ENCODE measurements at places on chromosomes 13 and 19.
A peak's percentile ranks its signal among the peaks of the same experiment; 100 is the strongest.

DNA sequence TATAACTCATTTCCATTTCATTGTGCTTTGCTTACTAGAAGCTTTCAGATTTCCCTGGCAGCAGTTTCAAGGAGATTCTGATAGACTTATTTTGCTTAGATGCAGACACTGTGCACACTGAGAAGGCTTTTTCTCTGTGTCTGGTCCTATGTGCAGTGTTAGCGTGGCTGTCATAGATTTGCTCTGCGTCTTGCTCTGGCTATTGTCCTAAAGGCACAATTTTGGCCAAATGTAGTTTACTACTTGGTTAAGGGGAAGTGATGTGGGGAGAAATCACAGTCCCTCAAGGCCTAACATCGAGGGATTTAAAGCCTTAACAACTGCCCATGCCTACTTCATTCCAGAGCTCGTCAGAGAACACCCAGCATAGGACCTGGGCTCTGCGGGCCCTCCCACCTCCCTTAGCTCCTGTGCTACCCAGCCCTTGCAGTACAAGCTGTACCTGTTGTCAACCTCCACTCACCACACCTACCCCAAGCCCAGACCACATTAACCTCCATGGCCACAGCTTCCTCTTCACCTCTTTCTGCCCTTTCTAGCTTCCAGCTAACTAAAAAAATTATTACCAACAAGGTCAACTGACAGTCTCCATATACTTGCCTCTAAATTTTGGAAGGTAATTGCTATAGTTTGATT lies 38.9 kb upstream of the KATNAL1 start:
- H3K36me3 ChIP-seq: no peaks in the 10 kb centered on the region
- no peak for DNase-seq
- H3K27me3 ChIP-seq: no peaks in the 10 kb centered on the region
- peaks cover 15% of the 10 kb centered on the region for H3K4me1 ChIP-seq
- H3K4me3 ChIP-seq: no peak overlapping the region

DNA sequence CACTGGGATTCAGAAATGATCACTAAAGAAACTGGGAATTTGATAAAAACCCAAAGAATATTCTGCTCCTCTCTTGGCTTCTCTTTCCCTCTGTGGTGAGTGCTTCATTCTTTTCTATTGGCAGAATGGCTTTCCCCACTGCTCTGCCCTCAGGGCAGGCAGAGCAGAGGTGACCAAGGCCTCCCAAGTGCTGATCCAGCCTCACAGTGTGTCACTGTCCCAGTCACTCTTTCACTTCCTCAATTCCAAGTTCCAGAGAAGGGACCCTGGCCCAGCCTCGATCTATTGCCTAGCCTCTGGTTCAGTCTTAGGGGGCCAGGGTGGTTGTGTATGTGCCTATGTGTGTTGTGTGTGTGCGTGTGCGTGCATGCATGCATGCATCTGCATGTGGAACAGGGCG lies 180.6 kb upstream of the TMTC4 start:
- H3K27me3 ChIP-seq: no peaks in the 10 kb centered on the region
- no peak overlapping the region for H3K27ac ChIP-seq
- DNase-seq: no peak
- no peaks in the 10 kb centered on the region for H3K36me3 ChIP-seq
- no peaks in the 10 kb centered on the region for H3K4me1 ChIP-seq

DNA sequence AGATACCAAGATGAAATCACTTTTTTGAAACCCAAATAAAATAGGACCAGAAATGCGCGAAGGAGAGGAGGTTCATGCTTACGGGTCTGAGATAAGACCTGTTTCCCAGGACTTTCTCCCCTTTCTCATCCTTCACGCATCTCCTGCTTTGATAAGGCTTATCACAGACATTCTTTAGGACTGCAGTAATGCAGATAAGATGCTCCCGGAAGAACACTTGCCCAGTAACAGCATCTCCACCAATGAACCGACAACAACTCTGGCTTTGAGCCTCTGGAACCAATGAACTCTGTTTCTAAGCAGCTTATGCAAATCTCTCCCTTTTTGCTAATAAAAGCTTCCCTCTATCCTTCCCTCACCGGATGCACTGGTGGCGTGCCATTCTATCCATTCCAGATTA lies 783.4 kb upstream of the ARGLU1 start:
- H3K4me1 ChIP-seq: no peaks in the 10 kb centered on the region
- H3K4me3 ChIP-seq: no peak overlapping the region
- no peak for DNase-seq
- H3K36me3 ChIP-seq: no peaks in the 10 kb centered on the region
- no peak overlapping the region for H3K27ac ChIP-seq

DNA sequence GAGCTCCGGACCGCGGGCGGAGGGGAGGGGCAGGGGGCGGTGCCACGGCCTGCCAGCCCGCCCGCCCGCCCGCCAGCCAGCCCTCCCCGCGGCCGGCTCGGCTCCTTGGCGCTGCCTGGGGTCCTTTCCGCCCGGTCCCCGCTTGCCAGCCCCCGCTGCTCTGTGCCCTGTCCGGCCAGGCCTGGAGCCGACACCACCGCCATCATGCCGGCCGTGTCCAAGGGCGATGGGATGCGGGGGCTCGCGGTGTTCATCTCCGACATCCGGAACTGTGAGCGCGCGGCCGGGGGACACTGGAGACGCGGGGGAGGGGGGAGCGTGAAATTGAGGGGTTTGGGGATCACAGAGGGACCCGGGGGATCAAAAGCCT lies at the start of gene AP2A1:
Gene AP2A1, plus strand, starts transcription at position 72 of the 370 bp plus-strand sequence. Its CDS starts 133 bp downstream, at position 205.
- H3K27ac ChIP-seq: peak within 1 kb of the TSS; percentile 93
- H3K27me3 ChIP-seq: no peaks in the 10 kb centered on the region
- DNase-seq: no peak
- peaks cover 39% of the 10 kb centered on the region for H3K4me1 ChIP-seq
- H3K4me3 ChIP-seq: peak within 1 kb of the TSS; percentile 94

DNA sequence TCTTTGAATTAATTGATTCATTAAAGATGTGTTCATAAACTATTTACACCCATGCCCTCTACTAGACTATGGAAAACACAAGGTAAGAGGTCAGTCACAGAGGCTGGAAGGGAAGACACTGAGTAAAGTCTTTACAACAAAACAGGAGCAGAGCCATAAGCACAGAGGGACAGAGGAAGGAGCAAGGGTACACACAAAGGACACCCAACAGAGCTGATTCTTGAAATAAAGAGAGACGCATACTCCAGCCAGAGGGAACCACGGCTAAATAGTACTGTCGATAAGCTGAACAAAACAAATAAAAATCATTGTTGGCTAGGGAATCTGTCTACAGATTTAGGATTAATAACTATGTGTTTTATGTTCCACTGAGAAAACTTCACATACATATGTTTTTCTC lies 289.2 kb downstream of the EFNB2 start:
- no peak overlapping the region for H3K4me3 ChIP-seq
- no peaks in the 10 kb centered on the region for H3K4me1 ChIP-seq
- no peaks in the 10 kb centered on the region for H3K36me3 ChIP-seq
- no peak for DNase-seq
- H3K27me3 ChIP-seq: no peaks in the 10 kb centered on the region

DNA sequence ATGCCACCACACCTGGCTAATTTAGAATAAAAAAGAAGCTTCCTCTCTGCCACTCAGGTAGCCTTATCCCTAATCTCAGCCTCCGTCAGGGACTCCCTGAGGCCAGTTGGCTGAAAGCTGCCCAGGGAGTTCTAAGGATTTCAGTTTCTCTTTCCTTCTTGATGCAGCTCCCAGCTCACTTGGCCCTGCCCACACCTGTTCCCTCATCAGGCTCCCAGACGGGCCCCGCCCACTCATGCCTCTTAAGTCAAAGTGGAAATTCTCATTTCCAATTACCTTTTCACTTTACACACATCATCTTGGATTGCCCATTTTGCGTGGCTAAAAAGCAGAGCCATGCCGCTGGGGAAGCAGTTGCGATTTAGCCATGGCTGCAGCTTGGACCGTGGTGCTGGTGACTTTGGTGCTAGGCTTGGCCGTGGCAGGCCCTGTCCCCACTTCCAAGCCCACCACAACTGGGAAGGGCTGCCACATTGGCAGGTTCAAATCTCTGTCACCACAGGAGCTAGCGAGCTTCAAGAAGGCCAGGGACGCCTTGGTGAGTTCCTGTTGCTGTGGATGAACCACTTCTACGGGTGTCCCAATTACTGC lies at the start of gene IFNL1:
Gene IFNL1, plus strand, starts transcription at position 353 of the 591 bp plus-strand sequence. Its CDS starts 15 bp downstream, at position 368.
- no peaks in the 10 kb centered on the region for H3K36me3 ChIP-seq
- no peak within 1 kb of the TSS for H3K27ac ChIP-seq
- no peak within 1 kb of the TSS for H3K4me3 ChIP-seq
- H3K4me1 ChIP-seq: no peaks in the 10 kb centered on the region

- no peak overlapping the region for H3K4me3 ChIP-seq
- H3K27me3 ChIP-seq: no peaks in the 10 kb centered on the region
- H3K27ac ChIP-seq: no peak overlapping the region
- H3K36me3 ChIP-seq: peaks cover 24% of the 10 kb centered on the region
- H3K4me1 ChIP-seq: no peaks in the 10 kb centered on the region
Observed at GRCh38 chr13:42129033-42129432, 80.6 kb downstream of the DGKH start.

Data from suprapubic skin (tissue), 4 donors.